Osteoblast (primary cell): ENCODE measurements at places on chromosomes 5 and 9. TPM values are rescaled to one million over a fixed set of nuclear protein-coding genes. Genes with fewer than 3 reads are reported as not detected.

The MYOT gene
- not detected in 2 replicates for total RNA-seq

The BTNL8 gene
- not detected in 2 replicates for total RNA-seq

The C5 gene
- 5.1 and 5.6 TPM in 2 replicates for total RNA-seq

The TMEM174 gene
- not detected in 2 replicates for total RNA-seq

The FGD3 gene
- total RNA-seq, result under 0.01 TPM in 1 of 2 replicates, not detected in the other

The TRPM3 gene
- 0.72 and 1.2 TPM in 2 replicates for total RNA-seq

The ARHGEF37 gene
- total RNA-seq, result 0.72 and 0.88 TPM in 2 replicates

The IL9 gene
- total RNA-seq, result not detected in 2 replicates

The FGF10 gene
- 1.4 and 1.8 TPM in 2 replicates for total RNA-seq

The LHX3 gene
- total RNA-seq, result under 0.01 TPM in 1 of 2 replicates, not detected in the other

The ADAMTS19 gene
- not detected in 2 replicates for total RNA-seq

The LYRM7 gene
- total RNA-seq, result 4.7 and 5.3 TPM in 2 replicates

The SMAD5 gene
- total RNA-seq, result 58.6 and 61.6 TPM in 2 replicates
